Suprapubic skin (tissue), 4 donors: ENCODE measurements at places on chromosomes 1 and 21.

DNA sequence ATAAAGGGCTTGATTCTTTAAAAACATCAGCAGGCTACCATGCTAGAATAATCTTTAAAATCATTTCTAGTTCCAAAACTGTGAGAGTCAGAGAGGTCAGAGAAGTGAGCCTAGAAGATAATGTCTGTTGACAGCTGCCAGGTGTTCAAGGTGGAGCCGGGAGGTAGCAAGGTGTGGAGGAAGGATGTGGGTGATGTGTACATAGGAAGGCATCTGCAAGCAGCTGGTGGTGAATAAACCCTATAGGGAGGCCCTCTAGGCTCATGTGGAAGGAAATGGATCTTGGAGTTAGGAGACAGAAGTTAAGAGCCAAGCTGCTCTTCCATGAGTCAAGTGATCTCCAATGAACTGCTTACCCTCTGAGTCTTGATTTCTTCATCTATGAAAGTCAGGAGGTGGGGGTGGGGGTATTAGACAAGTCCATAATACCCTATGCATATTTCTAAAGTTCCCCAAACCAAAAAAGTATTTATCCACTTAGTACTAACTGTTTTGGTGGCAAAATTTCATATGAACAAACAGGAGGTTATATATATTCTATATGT lies 266.3 kb downstream of the RHOU start:
- DNase-seq, result no peak

DNA sequence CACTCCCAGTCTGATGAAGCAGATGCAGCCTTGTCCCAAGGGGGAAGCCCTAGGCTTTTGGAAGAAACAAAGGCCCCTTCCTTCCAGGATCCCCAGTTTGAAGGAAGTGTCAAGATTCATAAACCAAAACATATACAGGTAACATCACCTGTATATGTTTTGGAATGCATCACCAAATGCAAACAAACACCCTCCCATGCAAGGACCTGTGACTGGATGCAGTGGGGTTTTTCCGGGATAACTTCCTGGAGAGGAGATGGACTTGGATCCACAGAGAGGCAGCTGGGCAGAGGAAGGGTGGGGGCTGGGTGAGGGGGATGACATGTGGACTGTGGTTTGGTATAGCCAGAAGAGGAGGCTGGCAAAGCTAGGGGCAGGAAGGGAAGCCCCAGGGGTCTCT lies 1.5 kb upstream of the PLA2G2F start:
- DNase-seq, result peak; percentile 11

GRCh38 chr1:178335426-178335825 lies 161.3 kb downstream of the CLEC20A start:
- DNase-seq, result no peak

DNA sequence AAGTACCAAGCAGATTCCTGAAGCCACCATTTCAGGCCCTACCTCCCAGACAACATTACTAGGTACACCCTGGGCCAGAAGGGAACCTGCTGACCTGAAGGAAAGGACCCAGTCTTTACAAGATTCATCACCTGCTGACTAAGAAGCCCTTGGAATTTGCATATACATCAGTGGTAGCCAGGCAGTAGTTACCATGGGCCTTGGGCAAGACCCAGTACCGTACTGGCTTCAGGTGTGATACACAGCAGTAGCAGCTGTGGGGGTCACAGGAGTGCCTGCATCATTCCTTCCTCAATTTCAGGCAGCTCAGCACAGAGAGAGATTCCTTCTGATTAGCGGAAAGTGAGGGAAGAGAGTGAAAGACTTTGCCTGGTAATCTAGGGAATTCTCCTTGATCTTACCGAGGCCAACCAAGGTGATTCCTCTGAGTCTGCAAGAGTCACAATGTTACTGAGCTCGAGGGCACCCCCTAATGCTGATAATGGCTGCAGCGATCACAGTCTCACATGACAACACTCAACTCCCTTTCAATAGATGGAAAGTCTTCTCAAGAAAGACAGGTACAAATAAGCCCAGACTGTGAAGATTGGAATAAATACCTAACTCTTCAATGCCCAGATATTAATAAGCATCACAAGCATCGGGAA lies 22.0 kb upstream of the UHMK1 start:
- no peak for DNase-seq

DNA sequence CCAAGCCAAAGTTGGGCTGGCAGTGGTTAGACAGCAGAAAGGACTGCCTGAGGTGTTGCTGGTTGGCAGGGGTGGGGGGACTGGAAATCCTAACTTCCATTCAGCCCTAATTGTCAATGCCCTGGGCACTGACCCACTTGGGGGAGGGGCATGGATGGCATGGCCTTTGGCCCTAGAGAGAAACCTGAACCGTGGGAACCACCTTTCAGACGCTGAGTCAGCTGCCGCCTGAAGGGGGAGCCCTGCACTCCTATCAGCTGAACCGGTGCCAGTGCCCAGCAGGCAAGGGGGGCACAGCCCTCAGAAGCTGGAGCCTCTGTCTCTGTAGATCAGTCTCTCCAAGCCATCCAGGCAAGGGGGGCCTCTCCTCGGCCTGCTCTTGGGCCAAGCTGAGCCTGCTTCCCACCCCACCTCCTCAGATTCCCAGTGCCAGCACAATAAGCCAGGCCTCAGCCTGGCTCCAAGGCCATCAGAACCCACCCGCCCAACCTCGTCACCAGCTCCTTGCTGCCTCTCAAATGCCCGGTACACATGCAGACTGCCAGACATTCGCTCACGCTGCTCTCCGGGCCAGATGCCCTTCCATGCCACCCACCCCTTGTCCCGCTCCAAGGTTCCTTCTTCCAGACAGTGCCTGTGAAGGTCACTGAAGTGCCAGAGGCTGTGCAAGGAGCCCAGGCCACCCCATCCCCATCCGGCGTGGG lies 11.6 kb downstream of the TINAGL1 start:
- no peak for DNase-seq

GRCh38 chr1:45952072-45952471 lies 148.7 kb downstream of the MAST2 start:
- no peak for DNase-seq

DNA sequence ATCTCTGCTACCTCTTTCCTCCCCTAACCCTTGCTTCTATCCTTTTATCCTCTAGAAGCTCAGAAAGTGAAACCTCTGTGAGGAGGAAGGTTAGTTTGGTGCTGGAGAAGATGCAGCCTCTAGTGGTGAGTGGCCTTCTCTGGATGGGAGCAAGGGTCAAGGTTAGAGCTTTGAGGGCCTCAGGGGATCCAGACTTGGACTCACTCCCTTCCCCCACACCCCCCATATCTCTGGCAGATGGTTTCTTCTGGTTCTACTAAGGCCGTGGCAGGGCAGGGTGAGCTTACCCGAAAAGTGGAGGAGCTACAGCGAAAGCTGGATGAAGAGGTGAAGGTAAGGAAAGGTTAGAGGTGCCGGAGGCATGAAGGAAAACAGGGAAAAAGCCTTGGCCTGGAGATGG lies 9.2 kb downstream of the CGN start:
- DNase-seq, result no peak

DNA sequence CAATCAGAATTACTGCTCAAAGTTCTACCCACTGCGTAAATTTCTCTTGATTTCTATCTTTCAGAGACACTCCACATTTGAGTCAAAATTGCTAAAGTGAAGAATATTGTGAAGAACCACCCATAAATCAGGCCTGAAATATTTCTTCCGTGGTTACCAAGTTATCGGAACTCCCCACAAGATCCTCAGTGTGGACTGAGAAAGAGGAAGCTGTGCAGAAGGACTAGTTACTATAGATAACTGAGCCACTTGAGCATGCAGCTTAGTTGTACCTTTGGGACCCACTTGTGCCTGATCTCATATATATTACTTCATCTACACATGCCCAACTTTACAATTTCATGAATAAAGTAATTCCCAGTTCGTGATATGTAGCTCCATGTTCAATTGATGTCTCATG lies 18.4 kb downstream of the RWDD3 start:
- no peak for DNase-seq

DNA sequence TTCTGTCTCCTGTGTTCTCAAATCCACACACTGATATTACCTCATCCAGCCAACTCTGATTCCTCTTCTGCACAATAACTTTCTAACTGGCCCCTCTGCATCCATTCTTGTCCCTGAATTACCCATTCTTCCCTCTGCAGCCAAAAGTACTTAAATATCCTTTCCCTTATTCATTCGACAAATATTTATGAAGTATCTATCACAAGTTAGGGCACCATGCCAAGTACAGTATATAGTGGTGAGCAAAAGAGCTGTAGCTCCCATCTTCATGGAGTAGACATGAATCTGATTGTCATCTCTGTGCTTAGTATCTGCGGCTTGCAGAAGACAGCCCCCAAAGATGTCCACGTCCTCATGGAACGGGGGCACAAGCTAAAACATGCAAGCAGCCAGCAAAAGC lies 316.8 kb downstream of the SETD4 start:
- no peak for DNase-seq
